ENCODE measurements at places on chromosomes 6 and 20.

- no peak for DNase-seq
These were observed 182.2 kb upstream of the RREB1 start for GRCh38 chr6:6925391-6926164.

- DNase-seq = no peak
These were observed 50.1 kb downstream of the PKIB start for GRCh38 chr6:122660296-122660695.

DNA sequence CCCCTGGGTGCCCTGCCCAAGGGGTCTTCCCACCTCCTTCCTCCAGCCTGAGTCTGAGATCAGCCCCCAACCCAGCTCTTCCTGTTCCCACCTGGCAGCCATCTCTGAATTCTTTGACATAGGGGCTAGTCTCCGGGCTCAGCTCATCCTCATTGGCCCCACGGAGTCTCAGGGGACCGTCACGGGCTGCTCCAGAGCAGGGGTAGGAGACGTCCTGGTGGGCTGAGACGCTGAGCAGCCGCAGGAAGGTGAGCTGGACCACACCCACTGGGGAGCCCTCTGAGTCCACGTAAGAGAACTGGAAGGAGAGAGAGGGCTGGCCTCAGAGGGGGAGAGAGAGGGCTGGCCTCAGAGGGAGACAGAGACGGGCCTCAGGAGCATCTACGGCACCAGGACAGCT lies 28.1 kb downstream of the COL11A2 start:
- no peak for DNase-seq

DNA sequence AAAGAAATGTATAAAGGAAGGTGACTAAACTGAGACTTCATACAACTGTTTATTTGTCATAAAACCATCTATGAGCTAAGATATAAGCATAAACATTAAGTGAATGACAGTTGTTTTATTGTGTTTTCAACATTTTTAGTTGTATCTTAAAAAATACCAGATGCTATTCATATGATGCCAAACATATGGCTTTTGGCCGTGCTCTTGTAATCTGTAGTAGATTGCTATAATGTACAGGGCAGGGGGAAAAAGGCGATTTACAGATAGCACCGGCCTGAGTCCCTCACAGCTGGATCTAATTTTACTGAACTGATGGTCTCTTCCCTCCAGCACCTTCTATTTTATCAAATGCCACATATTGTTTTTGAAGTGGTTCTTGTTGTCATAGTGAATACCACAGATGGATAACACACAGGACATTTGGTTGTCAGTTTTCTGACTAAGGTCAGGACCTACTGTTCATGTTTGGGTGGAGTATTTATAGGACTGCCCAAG lies 48.2 kb downstream of the CENPW start:
- no peak for DNase-seq

DNA sequence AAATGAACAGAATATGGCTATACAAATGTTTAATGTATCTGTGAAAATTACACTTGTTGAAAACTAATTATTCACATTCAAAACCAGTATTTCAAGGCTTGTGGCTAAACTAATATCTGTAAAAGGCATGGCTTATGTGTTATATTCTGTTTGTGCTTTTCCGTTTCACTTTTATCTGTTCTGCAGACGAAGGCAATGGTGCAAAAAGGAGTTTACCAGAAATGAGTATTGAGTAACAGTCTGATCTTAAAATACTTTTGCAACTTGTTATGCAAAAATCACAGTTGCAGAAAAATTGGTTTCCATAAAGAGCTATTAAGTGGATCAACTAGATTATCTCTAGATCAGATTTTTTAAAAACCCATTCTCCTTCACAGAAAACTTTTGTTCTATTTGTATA lies 9.4 kb upstream of the STX11 start:
- DNase-seq = no peak

GRCh38 chr20:5885866-5886265 lies 64.5 kb downstream of the TRMT6 start:
- DNase-seq = no peak

DNA sequence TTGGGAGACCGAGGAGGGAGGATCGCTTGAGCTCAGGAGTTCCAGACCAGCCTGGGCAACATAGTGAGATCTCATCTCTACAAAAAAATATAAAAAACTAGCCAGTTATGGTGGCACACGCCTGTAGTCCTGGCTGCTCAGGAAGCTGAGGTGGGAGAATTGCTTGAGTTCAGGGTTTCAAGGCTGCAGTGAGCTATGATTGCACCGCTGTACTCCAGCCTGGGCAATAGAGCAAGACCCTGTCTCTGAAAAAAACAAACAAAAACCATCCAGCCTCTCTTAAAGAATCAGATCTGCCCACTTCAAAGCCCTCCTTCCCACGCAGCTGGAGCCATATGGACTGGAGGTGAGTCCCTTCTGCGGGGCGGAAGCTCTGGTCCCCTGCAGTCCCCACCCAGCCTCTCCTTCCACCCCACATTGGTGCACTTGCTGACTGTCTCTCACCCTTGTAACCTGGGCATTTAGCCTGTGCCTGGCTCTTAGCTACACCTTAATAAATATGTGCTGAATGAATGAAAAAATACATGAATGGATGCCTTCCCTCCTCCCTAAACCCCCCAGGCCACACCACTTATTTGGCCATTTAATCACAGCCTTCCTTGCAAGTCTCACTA lies 7.2 kb upstream of the PARD6B start:
- DNase-seq = no peak

DNA sequence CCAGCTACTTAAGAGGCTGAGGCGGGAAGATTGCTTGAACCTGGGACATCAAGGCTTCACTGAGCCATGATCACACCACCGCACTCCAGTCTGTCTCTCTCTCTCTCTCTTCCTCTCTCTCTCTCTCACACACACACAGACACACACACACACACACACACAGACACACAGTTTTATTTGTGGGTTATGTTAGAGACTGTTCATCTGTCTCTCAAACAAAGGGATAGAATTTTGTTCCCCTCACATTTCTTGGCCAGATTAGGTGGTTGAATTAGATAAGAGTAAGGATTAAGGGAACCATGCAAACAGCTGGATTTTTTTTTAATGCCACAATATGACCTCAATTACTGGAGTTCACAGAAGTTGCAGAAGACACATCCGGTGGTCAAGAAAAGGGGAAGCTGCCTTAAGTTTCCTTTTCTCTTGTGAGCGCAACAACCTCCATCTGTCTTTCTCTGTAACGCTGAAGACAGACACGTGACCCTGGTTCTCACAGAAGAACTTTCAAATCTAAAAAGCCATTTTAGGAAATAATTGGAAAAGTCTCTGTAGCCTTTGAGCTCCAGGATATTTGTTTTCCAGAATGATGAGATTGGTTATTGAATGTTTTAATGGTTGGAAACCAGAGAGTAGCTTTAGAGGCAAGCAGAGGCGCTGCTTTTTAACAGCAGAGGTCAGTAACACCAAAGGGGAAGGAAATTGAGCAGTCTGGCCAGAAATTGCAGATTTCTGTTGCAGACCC lies 32.9 kb upstream of the LGSN start:
- DNase-seq = no peak
